ENCODE measurements at places on chromosomes 11 and 22.

DNA sequence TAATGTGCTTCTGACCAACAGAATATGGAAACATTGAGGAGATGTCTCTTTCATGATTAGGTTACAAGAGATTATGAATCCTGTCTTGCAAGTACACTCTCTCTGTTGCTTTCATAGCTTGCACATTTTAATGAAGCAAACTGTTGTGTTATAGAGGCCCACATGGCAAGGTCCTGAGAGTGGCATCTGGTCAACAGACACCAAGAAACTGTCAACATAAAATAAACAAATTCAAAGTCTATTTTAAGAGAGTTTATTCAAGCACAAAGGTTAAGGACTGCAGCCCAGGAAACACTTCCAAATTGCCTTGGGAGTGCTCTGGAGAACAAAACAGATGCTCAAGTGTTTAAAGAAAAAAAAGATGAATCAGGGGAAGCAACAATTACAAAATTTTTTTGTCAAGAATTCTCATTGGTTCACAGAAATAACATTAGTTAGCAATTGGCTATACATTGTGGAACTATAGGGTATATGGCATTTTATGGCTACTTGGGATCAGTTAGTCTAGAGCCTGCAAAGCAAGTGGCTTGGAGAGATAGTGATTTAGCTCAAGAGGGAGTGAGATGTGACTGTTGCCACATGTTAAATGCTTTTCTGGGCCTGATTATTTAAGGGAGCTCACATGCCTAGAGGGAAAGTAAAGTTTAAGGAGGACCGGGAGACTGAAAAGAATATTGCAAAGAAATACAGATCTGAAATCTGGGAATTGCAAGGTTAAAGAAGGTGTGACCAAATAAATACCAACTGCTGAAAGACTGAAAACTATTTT, 54.6 kb downstream of the CTSC start:
- no peak for DNase-seq

GRCh38 chr11:100789500-100789899, 102.4 kb downstream of the ARHGAP42 start:
- DNase-seq: no peak

- DNase-seq: no peak
These were observed 377.6 kb downstream of the DCDC1 start for GRCh38 chr11:30991802-30992512.

GRCh38 chr11:129657866-129658525, 157.7 kb upstream of the TMEM45B start:
- no peak for DNase-seq

- DNase-seq: no peak
These were observed 119.9 kb downstream of the MIAT start for GRCh38 chr22:26777156-26777801.

DNA sequence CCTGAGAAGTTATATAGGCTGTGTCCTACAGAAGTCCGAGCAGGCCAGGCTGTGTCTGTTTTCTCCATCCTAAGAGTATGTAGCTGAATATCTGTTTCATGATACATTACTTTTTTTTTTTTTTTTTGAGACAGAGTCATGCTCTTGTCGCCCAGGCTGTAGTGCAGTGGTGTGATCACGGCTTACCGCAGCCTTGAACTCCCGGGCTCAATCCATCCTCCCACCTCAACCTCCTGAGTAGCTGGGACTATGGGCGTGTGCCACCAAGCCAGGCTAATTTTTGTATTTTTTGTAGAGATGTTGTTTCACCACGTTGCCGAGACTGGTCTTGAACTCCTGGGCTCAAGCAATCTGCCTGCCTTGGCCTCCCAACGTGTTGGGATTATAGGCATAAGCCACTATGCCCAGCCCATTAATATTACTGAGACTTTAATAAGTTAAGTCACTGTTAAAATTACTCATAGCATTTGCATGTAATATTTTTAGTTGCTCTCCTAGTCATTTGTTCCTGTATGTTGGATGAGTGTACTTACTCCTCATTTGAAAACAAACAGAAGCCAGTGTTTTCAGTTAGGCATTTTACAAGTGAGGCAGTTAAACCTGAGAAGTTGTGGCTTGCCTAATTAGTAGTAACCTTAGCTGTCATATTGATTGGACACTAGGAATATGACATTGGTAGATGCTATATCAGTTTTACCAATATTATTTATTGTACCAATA, 26.1 kb downstream of the DRG1 start:
- DNase-seq: no peak

- no peak for DNase-seq
These were observed 5.5 kb downstream of the CERK start for GRCh38 chr22:46732513-46732912.

DNA sequence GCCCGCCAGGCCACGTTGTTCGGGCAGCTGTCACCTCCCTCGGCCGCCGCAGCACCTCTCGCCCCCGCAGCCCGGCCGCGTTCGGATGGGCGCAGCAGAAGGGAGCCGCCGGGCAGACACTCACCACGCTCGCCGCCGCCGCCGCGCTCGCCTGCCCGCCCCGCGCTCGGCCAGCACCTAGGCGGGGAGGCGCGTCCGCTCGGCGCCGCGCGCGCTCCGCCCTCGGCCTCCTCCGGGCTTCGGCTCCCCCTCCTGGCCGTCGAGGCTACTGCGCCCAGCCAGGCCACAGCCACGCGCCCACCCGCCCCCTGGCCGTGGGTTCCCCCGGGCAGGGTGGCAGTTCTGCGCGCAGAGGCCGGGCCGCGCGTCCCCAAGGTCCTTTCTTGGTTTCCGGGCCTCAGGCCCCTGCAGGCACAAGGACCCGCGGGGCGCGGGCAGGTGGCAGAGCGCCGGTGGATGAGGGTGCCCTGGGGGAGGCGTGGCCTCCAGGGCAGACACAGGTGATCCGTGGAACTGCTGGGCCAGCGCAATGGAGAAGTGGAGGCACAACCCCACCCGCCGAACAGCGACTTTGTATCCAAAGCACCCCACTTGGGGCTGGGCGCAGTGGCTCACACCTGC, at the start of gene SLC25A22:
Gene SLC25A22, minus strand, starts transcription at position 189 of the 621 bp plus-strand sequence. CDS start 3,275 bp downstream, outside the sequence.
- peak; percentile 86 for DNase-seq

- no peak for DNase-seq
These were observed 240.8 kb upstream of the MPPED2 start for GRCh38 chr11:30826911-30827310.

DNA sequence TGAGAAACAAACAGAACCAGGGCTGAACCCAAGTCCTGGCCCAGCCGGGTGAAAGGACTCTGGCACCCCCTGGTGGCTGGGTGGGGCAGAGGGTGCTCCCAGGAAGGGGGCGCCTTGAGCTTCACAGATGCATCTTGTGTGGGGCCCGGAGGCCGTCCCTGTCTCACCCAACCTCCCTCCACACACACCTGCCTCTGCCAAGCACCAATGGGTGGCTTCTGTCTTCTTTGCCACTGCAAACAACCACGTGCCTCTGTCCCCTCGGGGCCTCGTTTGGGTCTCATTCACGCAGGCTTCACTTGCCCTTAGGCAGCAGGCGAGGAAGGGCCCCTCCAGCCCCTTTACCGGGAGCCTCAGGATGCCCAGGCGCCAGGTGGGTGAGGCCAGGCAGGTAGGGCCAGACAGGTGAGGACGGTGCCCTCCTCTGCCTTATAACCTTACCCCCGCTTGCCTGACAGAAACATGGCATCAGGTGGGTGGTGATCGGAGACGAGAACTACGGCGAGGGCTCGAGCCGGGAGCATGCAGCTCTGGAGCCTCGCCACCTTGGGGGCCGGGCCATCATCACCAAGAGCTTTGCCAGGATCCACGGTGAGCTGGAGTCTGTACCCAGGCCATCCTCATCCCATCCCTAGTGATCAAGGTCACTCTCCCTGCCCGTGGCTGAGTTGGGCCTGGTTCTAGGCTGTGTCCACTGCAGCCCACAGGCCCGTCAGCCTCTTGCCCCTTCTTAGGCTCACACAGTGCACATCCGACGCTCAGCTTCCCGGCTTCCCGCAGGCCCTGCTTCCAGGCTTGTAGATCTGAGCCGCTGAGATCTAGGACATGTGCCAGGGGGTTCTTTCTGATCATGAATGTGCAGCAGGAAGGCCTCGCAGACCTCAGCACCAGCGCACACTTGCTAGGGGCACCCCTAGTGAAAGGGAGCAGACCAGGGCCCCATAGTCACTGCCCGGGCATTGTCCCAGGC, 17.2 kb downstream of the POLR3H start:
- peak; percentile 57 for DNase-seq

- no peak for DNase-seq
These were observed 16.5 kb downstream of the CCND1 start for GRCh38 chr11:69657456-69657910.

- no peak for DNase-seq
These were observed 66.7 kb downstream of the SEZ6L start for GRCh38 chr22:26235792-26236487.

- no peak for DNase-seq
These were observed 48.8 kb downstream of the TRIM44 start for GRCh38 chr11:35711173-35711910.

DNA sequence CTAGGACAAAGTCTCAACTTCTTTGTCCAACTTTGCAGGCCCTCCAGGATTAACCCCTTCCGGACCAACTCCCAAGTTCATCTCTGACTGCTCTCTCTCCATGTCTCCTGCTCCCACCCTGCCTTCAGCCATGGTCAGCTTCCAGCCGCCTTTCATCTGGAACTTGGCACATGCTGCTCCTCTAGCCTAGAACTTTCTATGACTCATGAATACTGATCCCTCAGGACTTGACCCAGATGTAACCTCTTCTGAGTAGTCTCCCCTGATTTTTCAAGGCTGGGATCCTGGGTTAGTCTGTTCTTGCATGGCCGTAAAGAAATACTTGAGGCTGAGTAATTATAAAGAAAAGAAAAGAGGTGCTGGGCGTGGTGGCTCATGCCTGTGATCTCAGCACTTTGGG, 5.2 kb upstream of the SLC15A3 start:
- DNase-seq: no peak

DNA sequence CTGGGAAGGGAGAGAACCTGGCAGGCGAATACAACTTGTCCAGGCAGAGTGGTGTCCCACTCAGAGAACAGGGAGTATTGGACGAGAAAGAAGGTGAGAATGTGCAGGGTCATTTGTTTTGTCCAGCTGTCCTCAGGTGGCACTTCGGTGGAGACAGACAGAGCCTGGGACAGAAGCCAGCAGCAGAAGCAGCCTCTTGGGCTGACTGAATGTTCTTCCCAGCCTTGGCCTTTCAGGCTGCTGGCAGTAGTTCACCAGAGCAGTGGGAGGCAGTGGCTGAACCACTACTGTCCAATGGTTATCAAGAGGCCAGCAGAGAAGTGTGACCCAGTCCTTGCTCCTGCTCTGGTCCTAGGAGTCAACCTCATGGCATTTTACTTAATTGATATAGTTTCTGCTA, 331.1 kb upstream of the NARS2 start:
- no peak for DNase-seq

DNA sequence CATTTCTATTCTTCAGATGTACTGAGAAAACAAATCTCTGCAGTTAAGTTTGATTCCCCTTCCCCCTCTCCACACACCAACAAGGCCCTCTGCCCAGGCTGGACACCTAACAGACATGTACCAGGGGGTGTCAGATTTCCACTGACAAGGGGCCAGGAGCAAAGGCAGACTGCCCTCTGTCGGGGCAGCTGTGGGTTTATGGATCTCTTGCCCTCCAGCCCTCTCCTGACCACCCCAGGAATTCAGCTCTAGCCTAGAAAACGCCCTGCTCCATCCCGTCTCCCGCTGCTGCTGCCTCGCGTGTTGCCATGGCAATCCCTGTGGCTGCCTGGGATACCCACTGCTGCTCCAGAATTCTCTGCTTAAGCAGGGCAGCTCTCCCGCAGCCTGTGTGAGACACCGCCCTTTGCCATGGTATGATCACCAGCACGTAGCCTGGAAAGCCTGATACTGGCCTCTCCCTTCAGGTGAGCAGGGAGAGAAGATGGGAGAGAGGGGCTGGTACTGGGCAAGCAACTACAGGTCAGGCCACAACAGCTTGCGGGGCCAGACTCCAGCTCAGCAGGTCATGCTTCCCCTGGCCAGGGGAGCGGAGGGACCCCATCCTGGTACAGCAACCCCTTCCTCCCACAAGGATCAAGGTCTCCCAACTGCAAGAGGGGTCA, 41.6 kb downstream of the BUD13 start:
- DNase-seq: no peak

- no peak for DNase-seq
These were observed 6.4 kb downstream of the PTPRJ start for GRCh38 chr11:47986742-47987141.

GRCh38 chr22:29617922-29618629, 14.6 kb downstream of the NF2 start:
- DNase-seq: peak; percentile 38

GRCh38 chr11:17651061-17651460, 68.3 kb upstream of the MYOD1 start:
- DNase-seq: no peak

DNA sequence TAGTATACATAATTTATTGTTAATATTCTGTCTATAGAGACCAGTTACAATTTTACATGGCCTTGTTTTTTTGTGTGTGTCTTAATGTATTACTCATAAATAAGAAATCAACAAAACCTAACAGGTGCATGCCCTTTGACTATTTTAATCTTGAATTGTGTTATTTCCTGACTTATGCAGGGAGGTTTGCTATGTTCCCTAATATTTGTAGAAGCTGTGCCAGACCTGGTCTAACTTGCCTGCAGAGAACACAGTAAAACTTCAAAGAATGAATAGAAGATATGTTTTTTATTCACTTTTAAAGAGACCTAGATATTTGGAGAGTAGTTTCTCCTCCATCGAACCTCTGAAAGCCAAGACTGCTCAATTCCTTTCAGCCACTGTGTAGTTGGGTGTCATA, 234.7 kb downstream of the LUZP2 start:
- DNase-seq: no peak
